ENCODE measurements at places on chromosomes 2 and 18. TPM values are rescaled to one million over a fixed set of nuclear protein-coding genes. Genes with fewer than 3 reads are reported as not detected.

GRCh38 chr2:69997015-69997830 is 35.8 kb upstream of the ASPRV1 start:
- peaks cover 37% of the 10 kb centered on the region for H3K4me1 ChIP-seq
- no peaks in the 10 kb centered on the region for H3K36me3 ChIP-seq
- H3K27me3 ChIP-seq: no peaks in the 10 kb centered on the region
- peak; percentile 94 for DNase-seq
- H3K27ac ChIP-seq: peak overlapping the region; percentile 91

BOK gene
- total RNA-seq: 39.3 TPM

SPATA3 gene
- total RNA-seq: not detected

LRRC30 gene
- not detected for total RNA-seq

- H3K36me3 ChIP-seq: no peaks in the 10 kb centered on the region
- DNase-seq: no peak
- H3K27ac ChIP-seq: no peak overlapping the region
- no peak overlapping the region for H3K4me3 ChIP-seq
- H3K4me1 ChIP-seq: peaks cover 22% of the 10 kb centered on the region
- no peaks in the 10 kb centered on the region for H3K27me3 ChIP-seq
These were observed 4.1 kb upstream of the STAT1 start for GRCh38 chr2:191018048-191018447.

- H3K27ac ChIP-seq: no peak overlapping the region
- H3K36me3 ChIP-seq: no peaks in the 10 kb centered on the region
- H3K4me3 ChIP-seq: no peak overlapping the region
- no peak for DNase-seq
These were observed 36.8 kb upstream of the WIPF1 start for GRCh38 chr2:174634130-174635014.

DNA sequence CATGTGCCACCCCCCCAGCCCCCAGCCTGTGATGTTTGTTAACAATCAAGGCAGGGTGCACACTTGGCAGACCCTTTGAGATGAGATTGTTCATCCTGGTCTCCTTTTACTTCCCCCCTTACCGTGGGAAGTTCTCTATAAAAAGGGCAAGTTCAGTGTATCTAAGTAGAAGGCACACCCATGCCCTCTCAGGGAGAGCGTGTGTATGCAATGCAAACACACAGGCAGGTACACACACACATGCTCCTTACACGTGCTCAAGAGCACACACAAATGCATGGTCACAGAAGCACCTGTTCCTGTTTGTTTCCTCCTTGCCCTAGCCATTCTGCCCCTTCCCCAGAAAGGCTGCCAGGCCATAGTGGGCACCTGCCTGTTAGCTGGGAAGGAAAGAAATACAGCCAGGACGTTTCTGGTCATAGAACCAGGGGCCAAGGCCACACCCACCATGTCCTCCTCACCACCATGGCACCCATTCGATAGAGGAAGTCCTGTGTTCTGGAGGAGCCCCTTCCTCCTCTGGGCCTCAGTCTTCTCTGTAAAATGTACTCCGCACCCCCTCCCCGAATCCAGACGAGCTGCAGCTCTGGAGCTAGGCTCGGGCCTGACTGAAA is 3.1 kb downstream of the ATOH8 start:
- H3K4me1 ChIP-seq: peaks cover 6% of the 10 kb centered on the region
- no peak overlapping the region for H3K27ac ChIP-seq
- H3K27me3 ChIP-seq: peaks cover 41% of the 10 kb centered on the region
- no peaks in the 10 kb centered on the region for H3K36me3 ChIP-seq
- H3K4me3 ChIP-seq: no peak overlapping the region
- no peak for DNase-seq

CIB4 gene
- total RNA-seq: not detected

DNA sequence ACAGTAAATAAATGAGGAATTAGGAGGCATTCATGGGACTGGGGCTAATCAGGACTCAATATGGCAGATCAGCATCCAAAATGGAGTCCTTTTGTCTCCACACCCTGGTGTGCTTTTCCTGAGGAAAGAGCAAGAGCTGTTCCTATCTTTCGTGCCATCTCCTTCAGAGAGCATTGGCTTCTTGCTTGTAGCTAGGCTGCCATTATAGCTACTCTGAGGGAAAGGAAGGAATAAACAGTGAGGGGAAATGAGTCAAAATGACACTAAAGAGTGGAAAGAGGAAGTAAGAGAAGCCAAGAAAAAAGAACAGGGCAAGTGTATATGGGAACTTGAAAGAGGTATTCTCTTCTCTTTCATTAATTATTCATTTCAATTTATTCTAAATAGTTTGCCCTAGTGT is 8.4 kb upstream of the NMI start:
- H3K27me3 ChIP-seq: no peaks in the 10 kb centered on the region
- no peak overlapping the region for H3K27ac ChIP-seq
- DNase-seq: peak; percentile 15
- H3K4me1 ChIP-seq: no peaks in the 10 kb centered on the region
- no peak overlapping the region for H3K4me3 ChIP-seq
- no peaks in the 10 kb centered on the region for H3K36me3 ChIP-seq

ANKRD30BL gene
- total RNA-seq: not detected
